ENCODE measurements at places on chromosomes 7 and 10.

- DNase-seq = no peak
Measured at GRCh38 chr10:18690541-18690940, 31.3 kb downstream of the ARL5B start.

DNA sequence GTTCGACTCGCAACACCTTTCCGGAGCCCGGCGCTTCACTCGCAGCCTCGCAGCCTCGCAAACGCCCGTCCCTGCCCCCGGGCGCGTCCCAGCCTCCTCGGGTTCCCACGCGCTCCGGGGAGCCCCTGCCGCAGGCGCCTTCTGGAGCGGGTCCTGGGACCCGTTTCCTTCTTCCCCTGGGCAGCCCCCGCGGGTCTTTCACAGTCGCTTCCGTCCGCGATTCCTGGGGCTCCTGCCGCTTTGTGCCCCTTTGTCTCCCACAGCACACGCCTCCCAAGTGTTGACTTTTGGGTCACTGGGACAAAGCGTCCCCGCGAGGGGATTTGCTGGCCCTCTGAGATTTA is 140.7 kb downstream of the DYNC2I1 start:
- no peak for DNase-seq

- DNase-seq = no peak
Measured at GRCh38 chr10:126349676-126350075, 38.6 kb downstream of the ADAM12 start.

DNA sequence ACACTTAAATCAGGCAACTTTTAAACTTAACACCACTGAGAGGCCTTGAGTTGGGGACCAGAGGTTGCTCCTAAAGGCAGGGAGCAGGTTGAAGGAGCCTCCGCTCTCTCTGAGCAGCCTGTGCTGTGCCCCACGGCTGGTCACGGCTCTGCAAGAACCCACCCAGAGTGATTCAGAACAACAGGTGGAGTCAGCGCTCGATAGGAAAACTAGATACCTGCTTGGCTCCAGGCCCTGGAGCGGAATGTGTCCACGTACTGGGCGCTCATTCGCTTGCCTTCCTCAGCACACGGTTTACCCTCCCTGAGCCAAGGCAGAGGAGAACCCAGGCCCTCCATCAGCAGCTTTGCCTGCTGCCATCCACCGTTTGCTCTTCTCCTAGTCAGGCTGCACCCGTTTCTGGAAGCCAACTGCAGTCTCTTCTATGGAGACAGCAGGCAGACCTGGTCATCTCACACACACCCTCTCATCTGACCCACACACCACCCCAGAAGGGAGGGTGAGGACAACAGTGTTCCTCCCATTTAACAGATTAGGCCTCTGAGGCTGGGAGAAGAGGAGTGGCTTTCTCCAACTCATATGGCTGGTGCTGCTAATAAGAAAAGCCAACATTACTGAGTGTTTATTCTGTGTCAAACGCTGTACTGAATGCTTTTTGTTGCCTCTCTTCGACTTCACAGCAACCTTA is 37.6 kb upstream of the PDCD4 start:
- no peak for DNase-seq

GRCh38 chr10:68871105-68871711 is 29.9 kb upstream of the DDX50 start:
- no peak for DNase-seq

DNA sequence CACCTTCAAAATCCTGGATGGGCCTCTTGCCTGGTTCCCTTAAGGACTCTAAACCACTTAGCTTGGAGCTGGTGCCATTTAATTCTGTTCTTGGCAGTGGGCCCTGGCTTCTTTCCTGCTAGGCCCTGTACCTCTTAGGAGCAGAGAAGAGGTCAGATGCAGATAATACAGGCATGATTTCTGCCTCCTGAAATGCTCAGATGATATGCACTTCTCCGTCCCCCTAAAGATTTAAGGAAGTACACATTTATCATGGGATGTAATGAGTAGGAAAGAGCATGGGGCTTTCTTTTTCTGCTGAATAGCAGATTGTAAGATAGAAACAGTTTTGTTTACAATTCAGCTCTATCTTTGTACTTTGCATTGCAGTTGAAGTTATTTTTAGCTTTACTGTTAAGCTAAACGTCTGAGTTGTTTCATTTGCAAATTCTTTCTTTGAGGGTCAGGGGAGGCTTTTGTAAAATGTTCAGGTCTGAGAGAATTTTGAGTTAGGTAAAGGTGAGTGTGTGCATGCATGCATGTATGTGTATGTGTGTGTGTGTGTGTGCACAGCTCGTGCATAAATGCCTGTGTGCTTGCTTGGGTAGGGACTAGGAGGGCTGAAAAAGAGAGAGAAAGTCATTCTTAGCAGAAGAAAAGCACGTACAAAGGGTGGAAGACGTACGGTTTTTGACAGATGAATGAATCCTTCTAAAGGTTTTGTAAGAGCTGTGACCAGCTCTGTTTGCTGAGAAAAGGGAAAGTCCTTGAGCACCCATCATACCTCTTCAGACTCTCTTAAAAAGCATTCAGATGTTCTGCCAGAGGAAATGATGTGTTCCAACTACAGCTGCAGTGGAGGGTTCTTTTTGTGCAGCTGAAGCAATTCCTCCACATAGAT is 364.2 kb downstream of the AUTS2 start:
- DNase-seq = no peak

DNA sequence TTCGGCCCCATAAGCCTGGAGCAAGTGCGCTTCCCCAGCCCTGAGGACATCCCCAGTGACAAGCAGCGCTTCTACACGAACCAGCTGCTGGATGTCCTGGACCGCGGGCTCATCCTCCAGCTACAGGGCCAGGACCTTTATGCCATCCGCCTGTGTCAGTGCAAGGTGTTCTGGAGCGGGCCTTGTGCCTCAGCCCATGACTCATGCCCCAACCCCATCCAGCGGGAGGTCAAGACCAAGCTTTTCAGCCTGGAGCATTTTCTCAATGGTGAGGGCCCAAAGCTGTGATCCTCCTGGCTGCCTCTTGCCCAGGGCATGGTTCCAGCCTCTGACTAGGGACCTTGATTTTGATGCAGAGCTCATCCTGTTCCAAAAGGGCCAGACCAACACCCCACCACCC is 10.1 kb downstream of the IRF5 start:
- no peak for DNase-seq
